ENCODE measurements at places on chromosomes 11 and 22.

DNA sequence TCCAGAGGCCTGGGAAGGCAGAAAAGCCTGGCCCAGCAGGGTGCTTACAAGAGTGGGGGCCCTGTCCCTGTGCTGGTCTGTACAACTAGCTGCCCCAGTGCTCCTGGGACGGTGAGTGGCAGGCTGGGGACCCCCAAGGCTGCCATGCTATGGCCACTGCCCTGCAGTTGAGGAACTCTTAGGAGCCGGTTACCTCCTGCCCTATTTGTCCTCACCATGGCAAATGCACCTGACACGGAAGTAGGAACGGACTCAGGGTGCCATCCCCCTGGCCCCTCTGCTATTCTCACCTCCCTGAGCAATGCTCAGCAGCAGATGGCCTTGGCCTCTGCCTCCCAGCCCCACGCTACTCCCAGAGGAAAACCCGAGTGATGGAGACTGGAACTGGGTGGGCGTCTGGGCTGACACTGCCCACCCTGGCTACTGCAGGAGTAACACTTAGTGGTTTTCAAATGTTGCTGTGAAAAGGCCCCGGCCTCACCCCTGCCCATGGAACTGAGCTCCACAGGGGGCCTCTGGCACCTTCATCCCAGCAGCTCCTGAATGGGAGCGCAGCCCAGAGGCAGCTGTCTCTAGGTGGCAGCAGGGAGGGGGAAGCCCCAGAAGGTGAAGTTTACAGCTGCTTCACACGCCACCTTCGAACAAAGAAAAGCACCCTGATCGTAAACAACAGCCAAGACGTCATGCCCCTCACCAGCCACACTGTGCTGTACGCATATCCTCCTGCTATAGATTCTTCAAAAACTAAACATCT is 105.3 kb downstream of the CTTN start:
- DNase-seq, result no peak

DNA sequence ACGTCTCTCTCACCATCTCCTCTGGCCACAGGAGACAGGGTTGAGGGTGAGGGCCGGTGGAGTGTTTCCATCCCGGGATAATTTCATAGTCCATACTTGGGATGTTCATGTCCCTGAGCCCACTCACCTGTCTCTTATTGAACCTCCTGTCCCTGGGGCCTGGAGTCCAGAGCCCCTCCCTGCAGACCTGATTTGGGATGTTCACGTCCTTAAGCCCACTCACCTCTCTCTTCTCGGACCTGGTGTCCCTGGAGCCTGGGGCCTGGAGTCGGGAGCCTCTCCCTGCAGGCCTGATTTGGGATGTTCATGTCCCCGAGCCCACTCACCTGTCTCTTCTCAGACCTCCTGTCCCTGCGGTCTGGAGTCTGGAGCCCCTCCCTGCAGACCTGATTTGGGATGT is 868.2 kb downstream of the BRD1 start:
- DNase-seq, result no peak

- no peak for DNase-seq
Measured at GRCh38 chr22:50701428-50702154, 29.0 kb downstream of the SHANK3 start.

GRCh38 chr11:10540546-10540914 is 457 bp downstream of the RNF141 start:
- DNase-seq, result no peak

DNA sequence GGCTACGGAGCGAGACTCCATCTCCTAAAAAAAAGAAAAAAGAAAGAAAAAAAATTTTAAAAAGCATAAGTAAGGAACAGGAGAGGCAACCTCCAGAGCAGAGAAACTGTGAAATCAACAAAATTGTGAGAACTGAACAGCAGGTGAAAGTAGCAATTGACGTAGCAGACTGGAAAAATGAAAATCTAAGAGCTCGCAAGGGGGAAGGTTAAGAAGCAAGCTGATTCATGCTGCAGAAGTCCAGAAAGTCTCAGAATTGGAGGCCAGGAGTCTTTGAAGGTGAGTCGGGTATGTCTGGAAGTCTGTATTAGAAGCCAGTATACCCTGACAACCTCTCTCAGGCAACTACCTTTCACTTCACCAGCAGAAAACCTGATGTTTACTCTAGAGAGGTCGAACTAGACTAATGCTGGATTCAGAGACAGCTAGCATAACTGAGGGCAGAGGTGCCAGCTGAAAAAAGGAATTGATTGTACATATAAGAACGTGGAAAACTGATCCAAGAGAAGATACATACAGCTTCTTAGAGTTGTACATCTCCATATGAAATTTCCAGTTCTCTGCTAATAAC is 161.5 kb downstream of the WNT11 start:
- DNase-seq, result no peak

DNA sequence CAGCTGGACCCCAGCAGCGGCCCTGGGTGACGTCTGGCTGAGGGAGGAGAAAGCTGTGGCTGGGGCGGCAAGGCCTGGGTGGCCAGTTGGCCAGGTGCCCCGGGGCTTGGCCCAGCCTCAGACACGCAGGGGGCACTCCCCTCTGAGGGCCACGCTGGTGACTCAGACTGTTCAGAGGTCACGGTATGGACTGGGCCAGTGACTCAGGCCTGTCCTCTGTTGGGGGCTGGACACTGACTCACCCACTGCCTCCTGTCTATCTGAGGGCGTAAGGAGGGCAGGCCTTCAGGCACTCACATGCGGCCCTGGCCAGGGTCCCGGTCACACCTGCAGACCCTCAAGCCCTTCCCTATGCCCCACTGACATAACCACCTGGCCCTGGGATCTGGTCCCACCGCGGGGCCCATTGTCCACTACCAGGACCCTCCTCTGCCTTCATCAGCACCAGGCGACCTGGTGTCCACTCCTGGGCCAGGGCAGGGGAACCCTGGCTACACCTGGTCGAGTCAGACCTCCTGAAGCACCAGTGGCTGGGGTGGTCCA is 3.7 kb upstream of the MUC5AC start:
- no peak for DNase-seq

DNA sequence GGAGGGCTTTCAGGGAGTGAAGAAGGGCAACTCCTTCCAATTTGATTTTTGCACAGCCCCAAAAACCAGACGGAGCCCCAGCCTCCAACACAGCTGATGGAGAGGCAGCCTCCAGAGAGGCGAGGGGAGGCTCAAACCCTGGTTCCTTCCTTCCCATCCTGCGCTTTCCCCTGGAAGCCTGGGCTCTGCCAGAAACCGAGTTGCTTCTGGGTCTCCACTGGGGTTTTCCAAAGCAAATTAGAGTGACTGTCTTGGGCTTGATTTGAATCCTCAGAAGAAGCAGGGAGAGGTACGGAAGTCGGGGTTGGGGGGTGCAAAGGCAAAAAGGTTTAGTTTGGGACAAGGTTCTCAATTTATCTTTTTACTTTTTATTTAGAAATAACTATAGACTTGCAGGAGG is 129.2 kb downstream of the MPPED1 start:
- DNase-seq, result no peak

DNA sequence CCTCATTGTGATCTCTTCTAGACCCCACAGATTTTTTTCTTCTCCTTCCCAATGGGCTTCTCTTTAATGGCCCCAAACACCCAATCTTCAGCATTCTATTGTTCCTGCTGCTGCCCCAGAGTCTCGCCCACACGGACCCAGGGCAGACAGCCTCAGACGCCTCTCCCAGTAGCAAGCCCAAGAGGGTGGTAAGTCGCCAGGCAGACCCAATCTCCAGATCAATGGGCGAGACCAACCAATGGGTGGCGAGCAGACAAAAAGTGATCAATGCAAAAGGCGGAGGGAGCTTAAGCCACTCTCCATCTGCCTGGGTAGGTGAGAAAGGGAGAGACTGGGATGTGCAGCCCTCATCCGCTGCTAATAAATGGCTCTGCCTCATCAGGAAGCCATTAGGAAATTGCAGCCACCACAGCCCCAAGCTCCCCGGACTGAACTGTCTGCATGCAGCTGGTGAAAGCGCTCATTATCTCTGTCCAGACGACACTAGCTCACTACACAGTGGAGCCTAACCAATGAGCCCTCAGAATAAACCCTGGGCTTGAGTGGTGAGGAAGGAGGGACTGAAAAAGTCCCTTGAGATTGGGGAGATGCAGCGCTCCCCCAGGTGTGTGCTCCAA is 81.8 kb downstream of the ETS1 start:
- no peak for DNase-seq

DNA sequence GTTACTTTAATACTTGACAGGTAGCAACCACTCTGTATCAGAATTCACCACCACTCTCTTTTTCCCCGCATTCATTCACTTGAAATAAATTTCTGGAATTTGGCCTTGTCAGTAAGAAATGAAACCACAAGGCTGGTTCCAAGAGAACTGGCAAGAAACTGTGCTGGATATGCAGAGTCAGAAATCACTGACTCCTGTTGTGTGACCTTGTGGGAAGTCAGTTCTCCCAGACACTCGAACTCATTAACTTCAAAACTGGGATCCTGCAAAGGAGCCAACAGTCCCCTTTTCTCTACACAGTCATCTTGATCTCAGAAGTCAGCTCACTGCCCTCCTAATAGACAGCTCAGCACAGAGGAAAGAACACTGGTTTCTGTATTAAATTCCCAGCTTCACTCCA is 142.7 kb downstream of the LRRC4C start:
- no peak for DNase-seq

- no peak for DNase-seq
Measured at GRCh38 chr11:95520369-95521132, 269.0 kb downstream of the FAM76B start.

GRCh38 chr11:9179141-9179540 is 86.0 kb downstream of the DENND5A start:
- DNase-seq, result no peak

DNA sequence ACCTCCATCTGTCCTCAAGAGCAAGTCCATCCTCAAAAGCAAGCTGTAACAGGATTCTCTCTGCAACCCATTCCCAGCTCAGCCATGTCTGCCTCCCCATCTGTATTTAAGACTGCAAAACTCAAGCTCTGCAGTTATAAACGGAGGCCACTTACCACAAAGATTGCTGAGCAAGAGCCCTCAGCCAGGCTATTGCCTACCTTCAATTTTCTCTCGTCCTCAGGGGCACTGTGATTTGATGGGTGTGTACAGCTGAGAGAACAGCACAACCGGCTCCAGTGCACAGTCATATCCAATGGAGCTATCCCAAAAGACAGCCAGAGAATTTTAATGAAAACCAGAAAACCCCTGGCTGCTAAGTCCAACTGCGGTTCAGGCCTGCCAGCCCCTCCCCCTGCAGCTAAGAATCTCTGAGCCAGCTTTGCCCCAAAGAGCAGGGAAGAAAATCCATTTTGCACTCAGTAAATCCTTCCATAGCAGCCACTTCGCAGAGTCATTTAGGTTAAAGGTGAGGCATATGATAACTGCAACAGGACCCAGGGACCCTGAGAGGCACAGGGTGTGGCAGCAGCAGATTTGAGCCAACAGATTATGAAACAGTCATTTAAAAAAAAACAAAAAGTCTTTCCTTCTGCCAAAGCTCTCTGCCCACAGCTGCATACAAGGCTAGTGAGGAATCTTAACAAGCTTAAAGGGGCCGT is 37.6 kb downstream of the RAB30 start:
- DNase-seq, result peak; percentile 24

DNA sequence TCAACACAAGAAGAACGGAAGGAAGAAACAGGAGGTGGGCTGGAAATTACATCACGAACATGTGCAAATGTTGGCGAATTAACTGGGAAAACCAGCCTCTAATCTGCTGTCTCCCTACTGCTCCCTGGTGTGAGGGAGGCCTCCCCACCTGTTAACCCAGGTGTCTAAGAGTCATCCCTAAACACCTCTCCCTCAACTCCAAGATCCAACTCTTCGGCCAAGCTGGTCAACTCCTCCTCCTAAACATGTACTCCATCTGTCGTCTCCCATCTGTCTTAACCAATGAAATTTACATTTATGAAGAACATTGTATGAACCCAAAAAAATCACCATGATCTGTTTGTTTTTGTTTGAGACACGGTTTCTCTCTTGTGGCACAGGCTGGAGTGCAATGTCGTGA is 154.2 kb downstream of the LARGE1 start:
- DNase-seq, result no peak

DNA sequence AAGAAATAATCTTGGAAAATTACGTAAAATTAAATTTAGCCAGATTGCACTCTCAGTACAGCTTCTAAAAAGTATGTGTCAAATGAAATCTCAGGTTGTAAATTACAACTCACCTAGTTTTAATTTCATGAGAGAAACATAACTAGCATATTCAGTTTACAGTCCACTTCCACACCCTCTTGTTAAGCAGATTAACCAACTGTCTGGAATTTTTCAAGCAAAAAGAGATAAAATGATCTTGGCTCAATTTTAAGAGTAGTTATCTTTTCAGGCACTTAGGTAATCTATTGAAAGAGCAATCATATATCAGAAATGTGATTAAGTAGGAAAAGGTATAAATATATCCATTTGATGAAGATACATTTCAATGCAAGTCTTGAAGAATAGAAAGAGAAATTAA is 928.4 kb upstream of the CCDC90B start:
- DNase-seq, result no peak

DNA sequence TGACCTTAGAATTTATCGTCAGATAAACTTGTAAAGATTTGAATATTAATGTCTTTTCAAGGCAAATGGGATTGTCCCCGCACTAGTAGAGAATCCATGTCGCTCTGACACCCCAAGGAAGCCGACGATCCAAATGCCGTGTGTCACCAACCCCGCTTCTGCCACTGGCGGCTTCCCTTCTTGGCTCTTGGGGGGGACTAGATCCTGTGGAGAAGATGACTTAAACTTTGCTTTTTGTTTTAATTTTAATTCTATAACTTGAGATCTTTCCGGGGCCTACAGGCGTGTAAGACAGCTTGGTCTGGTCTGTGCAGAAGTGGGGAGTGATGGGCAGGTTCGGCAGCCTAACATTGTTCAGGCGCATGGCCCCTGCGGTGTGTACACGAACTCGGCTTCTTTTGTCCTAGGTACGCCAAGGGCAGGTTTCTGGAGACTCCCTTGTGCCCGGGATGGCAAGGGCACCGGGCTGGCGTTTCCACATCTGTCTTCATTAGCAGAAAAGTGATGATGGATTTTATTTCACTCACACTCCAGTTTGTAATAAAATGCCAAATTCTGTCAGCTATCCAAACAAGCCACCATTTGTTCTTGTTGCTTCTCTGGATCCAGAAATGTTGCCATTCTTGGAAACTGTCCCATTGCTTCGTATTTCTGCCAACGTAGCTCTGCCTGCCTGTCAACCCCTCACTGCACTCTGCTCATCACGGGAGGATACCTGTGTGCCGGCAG is 6.7 kb downstream of the YDJC start:
- no peak for DNase-seq

DNA sequence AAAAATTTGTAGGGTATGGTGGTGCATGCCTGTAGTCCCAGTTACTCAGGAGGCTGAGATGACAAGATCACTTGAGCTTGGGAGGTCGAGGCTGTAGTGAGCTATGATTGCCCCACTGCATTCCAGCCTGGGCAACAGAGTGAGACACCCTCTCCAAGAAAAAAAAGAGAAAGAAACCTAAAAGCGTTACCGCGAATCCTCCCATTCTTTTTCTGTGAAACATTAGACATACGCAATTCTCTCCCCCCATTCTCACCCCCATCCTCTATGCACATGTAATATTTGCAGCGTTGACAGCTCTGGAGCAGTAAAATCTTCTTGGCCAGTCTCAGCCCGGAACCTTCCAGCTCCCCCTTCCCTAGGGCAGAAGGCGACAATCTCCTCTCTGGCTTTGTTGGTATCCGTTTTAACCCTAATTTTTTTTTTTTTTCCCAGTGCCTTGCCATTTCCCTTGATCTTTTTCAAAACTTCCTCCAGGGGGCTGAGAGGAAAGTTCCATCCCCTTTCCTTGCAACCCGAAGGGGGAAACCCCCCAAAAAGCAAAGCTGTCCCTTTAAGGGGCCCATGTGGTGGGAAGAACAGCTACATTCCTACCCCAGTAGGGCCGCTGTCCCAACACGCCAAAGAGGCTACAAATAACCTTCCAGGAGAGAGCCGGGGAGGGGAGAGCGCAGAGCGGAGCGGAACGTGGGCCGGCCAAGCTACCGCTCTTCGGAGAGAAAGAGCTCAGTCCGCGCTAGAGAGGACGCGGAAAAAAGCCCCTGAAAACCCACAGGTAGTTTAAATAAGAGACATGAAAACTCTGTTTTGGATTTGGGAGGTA is 1.9 kb downstream of the LRP4 start:
- no peak for DNase-seq

Data from caudate nucleus (tissue), 63 donors.